CD4-positive, alpha-beta T cell treated with Interleukin-10 for 1 hour (primary cell): ENCODE measurements at places on chromosomes 6 and 20.

GRCh38 chr20:10119336-10119735 is 84.5 kb downstream of the ANKEF1 start:
- DNase-seq = no peak

DNA sequence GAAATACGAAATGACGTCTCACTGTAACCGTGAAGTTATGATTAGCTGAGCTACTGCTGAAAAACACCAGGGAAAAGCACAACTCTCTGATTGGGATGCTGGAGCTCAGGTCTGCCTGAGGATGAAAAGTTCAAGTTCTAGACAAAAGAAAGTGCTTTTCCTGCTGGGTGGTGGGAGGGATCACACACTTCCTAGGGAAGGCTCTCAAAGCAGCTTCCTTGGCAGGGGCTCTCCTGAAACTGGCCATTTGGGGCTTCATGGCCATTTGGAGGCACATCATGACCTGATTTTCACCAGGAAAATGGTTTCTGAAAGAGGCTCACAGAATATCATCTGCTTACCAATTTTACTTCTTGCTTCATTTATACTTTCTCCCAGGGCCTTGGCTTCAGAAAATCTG is 97.1 kb upstream of the KCNK16 start:
- DNase-seq = no peak

DNA sequence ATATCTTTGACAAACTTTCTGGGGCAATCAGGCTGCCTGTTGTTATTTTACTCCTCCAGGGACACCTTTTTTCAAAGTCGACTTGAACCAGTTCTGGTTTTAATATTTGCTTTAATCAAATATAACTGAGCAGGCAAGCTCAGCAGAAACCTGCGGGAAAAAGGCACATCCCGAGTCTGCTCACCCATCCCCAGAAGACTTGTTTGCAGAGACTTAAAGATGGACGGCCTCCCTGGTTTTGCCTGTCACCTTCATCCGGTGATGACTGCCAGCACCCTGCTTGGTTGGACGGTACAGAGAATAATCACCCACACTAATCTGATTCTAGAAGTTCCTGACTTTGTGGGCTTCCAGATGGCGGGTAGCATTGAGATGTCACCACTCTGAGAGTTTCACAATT is 36.8 kb downstream of the PPP1R3G start:
- DNase-seq = no peak

DNA sequence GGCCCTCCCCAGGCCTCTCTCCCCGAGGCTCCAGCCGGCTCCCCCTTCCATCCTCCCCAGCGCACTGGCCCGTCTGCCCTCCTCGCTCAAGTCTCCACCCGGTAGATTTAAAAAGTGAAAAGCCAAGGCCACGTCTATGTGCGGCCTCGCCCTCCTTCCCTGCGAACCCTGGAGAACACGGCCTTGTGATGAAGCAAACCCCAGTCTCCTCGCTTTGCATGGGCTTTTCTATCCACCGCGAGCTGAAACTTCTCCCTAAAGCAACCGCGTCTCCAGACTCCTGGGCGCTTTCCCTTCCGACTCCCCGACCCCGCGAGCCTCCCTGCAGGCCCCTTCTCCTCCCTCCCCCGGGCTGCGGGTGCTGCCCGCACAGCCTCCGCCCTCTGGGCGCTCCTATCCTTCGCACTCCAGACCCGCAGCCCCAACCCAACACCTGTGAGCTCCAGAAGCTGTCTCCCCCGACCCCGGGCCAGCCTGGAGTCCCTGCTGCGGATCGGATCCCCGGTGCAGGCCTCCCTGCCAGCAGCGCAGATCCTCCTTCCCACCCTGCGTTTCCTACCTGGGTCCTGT is 265.2 kb upstream of the QKI start:
- DNase-seq = no peak

GRCh38 chr6:38968702-38969149 is 79.9 kb upstream of the GLP1R start:
- no peak for DNase-seq

GRCh38 chr20:4876731-4877130 is 124.6 kb downstream of the SLC23A2 start:
- no peak for DNase-seq

DNA sequence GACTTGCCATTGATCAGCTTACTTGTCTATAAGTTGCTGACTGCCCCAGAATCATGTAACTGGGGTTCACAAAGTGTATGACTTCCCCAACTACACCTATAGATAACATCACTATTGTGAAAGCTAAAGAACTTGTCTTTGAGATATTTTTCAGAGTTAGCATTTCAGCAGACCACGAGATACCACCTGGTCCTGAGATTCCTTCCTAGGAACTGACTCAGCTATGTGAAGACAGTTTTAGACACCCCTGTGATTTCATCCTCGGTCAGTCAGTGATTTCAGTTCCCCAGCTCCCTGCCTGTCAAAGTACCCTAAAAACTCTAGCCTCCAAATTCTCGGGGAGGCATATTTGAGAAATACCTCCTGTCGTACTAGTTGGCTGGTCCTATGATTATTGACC is 62.4 kb downstream of the TXNDC5 start:
- no peak for DNase-seq

DNA sequence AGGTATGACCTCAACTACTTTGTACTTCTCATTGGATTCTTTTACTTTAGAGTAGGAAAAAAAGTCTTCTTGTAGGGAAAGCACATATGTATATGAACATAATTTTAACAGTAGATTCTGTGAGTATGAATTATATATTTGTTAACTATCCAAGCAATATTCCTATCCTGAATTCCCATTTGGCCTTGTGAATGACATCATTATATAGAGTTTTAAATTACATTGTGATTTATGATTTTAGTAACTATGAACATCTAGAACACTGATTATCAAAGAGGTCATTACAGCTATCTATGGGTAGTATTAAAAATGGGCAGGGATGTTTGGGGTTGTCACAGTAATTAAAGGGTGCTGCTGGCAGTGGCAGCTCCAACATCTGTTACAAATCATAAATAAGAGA is 163.9 kb upstream of the TFAP2D start:
- no peak for DNase-seq

GRCh38 chr6:25916789-25917490 is 13.6 kb downstream of the SLC17A2 start:
- no peak for DNase-seq

GRCh38 chr20:54469293-54469692 is 6.1 kb upstream of the DOK5 start:
- no peak for DNase-seq

DNA sequence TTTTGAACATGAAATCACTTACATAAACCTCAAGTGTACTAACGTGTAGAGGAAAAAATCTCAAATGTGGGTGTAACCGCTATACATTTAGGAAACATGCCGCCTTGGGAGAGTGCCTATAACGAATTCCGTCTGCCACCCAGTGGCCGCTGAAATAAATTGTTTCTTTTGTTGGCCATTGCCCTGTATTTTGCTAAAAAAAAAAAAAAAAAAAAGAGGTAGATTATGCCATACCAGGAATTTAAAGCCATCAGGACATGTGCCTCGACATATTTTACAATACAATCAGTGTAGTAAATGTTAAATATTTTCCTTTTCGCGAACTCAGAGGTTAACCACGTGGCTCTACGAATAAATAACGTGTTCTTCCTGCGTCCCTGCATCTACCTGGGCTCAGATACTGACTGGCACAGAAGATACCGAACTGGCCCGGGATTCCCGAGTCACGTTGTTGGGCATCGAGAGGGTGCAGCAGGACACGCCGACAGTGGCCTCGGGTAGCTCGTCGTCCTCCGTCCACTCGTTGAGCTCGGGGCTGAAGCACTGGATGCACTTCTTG is 14.3 kb downstream of the KLHL31 start:
- DNase-seq = peak; percentile 85

DNA sequence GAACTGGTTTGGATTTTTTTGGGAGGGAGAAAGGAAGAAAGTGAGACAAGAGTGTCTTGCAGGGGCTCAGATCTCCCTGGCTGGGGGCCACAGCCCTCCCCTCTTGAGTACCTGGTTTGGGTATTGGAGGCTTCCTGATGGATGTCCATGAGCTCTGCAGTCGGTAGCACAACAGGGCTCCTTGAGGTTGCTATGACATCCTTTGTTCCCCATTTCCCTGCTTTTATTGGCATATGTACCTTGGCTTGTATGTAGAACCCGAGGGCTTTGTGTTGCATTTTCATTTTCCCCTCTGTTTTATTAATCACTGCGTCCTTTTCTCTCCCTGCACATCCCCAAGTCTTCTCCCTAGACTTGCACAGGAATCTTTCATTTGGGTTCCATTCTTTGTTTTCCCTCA is 355.5 kb upstream of the TSHZ2 start:
- no peak for DNase-seq

GRCh38 chr6:170453586-170454511 is 99.3 kb downstream of the PSMB1 start:
- no peak for DNase-seq

GRCh38 chr6:163406366-163406765 is 8.2 kb upstream of the QKI start:
- no peak for DNase-seq

DNA sequence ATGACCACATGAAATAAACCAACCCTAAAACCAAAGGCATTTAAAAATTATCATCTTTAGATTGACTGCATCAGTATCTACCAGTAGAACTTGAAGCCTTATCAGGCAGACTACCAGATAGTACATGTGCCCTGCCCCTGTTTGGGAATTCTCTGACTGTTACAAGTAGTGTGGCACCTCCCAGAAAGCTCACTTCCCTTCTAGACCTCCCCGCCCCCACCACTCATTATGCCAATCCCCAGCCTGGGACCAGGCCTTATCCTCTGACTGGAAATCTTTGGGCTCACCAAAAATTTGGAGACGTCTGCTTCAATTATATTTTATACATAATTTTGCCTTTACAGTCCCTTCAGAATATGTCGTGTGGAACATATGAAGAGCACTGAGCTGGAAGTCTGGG is 155.6 kb downstream of the TFAP2B start:
- DNase-seq = no peak

DNA sequence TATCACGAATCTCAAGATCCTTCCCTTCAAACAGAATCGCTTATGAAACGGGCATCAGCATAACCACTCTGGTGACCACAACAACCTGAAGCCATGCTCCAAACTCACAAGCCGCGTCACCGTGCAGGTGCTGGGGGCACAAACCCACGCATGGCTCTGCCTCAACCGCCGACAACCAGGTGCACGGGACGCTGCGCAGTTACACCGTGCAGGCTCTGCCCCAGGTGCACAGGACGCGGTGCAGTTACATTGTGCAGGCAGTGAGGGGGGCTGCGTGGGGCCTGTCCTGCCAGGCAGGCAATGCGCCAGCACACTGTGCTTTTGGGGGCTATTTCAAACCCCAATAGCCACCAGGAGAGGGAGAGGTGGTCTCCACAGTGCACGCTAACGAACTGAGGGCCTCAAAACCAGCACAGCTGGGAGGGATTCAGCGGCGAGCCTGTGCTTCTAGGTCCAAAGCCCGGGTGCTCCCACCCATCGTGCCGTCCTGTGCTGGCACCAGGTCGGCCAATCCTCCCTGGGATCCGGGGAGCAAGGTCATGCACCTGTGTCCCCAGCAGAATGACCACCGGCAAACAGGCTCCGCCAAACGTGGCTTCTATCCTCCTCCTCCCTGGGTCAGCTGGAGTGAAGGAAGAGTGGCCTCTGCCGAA is 35.8 kb downstream of the ZBTB46 start:
- DNase-seq = no peak

- DNase-seq = no peak
Measured at GRCh38 chr6:15793288-15793687, 130.5 kb upstream of the DTNBP1 start.

DNA sequence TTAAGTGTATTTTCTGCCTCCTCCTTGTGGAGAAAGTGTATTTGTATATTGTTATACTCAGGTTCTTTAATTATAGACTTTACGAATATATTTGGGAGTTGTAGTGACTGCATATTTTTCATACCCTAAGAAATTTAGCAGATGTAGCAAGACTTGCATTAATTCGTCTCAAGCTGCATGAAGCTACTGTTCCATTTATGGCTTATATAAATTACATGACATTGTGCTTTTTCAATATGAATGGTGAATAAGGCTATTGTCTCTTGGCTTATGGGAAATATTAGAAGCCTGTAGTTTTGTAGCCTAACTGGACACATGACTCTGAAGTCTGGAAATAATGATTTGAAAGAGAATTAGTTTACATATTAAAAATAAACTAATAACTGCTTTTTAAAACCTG is 2.4 kb downstream of the ADGRG6 start:
- DNase-seq = no peak

- DNase-seq = no peak
Measured at GRCh38 chr6:54327631-54328030, 19.4 kb downstream of the TINAG start.

DNA sequence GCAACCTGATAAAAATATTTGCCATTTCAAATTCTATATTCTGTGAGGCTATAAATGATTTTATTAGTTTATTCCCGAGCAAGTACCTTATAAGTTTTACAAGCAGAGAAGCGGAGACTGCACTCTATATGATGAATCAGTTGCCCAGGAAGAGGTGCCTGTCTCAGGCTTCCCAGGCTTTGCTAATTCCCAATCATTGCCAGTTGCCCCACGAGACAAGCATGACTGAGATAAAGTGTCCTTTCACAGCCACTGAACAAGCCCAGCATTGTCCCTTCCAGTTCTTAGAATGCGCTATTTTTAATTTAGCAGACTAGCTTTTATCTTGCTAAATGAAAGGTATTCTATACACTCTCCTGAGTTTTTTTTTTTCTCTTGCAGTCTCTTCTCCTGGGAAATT is 260.7 kb downstream of the ALDH8A1 start:
- no peak for DNase-seq

DNA sequence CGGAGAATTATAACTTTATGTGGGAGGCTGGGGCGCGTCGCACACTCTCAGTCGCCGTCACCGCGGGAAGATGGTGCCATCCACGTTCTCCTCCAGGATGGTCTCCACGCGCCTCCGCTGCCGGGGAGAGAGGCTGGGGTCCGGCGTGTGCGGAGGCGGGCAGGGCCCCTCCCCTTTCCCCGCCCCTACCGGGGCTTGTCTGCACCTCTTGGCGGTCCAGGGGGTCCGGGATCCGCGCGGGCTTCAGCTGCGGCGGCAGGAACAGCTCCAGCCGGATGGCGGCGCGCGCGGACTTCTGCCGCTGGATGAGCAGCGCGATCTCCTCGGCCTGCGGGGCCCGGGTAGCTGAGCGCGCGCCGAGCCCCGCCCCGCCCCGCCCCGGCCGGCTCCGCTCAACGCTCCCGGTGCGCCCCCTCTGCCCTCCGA is 807 bp downstream of the LKAAEAR1 start:
- DNase-seq = peak; percentile 76

DNA sequence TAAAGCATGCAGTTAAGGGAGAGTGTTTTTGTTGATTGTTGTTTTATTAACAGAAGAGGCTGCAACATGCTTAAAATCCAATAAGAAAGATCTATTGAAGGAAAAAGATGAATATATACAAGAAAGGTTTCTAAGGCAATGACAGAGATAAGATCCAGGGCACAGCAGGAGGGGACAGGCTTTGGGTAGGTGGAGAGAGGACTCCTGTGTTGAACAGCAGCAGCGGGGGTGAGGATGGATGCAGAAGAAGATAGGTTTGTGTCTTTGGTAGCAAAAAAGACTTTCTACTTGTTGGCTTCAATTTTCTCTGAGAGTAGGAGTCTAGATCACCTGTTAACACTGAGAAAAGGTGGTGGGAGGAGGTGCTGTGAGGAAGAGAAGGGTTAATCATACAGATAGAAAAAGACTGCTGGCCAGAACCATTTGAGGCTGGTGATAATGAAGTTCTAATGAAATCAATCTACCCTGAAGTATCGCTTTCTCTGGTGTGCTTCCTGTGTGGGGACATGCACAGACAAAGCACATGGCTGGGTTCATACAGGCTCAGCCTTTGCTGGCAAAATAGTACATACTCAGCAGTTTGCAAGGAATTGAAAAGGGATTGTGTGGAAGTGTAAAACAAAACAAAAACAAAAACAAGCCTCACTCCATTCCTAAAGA is 17.2 kb upstream of the DST start:
- DNase-seq = no peak
